RCC 7860 (cell line): ENCODE measurements at places on chromosomes 6 and 20.

DNA sequence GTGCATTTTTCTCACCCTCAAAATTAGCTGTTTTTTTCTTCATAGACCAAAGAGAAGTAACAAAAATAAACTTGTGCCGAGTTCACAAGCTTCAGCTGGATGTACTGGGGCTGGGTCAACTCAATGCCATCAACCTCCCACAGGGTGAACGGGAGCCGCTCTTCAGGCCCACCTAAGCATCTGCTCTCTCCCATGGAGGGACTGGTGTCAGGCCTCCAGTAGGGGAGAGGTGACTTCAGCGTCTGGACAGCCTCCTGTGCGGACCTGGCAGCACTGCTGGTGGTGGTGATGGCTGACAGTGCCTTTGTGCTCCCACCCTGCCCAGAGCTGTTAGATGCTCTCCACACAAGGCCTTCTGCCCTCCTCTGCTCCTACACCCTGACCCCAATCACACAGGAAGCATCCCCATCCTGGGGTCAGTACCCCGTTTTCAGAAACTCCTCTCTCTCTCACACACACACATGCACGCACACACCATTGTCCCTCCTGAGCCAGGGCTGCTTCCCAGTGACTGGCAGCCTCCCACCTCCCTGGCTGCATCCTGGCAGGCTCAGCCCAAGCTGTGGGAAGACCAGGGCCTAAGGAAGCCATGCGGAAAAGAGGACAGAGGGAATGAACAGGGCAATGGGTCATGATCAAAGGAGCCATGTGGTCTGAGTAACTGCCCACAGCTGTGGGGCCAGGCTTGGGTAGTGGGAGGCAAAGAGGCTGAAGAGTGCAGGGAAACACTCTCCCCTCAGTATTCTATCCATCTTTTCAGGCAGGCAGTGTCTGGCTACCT lies 17.7 kb downstream of the CST8 start:
- DNase-seq, result peak; percentile 38

DNA sequence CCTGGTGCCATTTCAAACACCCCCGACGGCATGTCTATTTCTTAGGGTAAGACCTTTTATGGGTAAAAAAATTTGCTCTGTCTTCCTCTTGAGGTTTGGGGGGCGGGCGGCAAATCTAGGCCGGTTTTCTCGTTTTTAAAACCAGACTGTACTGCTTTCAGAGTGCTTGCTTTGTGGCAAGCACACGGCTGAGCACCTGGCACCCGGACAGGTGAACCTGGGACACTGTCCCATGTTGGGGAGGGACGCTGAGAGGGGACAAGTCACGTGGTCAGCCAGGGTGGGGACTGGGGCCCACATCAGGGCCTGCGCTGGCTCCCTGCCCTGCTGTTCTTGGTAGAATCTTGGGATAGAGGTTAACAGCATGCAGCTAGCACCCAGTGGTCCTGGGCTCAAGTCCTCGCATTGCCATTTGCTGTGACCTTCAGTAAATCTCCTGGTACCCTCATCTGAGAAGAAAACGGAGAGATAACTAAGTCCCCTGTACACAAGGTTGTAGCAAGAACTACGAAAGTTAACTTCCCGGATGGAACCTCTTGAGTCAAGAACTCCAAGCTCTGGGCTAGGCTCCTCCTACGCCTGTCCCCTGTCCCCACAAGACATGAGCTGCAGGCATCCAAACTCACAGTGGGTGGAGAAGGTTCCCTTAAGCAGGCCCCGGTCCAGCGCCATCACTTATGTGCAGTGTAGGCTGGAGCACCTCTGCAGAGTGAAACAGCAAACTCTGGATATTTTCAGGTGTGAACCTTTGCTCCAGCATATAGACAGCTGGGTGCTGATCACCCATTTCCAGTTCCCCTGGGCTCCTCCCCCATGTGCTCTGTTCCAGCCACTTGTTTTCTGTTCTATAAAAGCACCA lies 41.7 kb downstream of the PMEPA1 start:
- DNase-seq, result no peak

- no peak for DNase-seq
Measured at GRCh38 chr6:29509239-29509638, 21.5 kb upstream of the MAS1L start.

DNA sequence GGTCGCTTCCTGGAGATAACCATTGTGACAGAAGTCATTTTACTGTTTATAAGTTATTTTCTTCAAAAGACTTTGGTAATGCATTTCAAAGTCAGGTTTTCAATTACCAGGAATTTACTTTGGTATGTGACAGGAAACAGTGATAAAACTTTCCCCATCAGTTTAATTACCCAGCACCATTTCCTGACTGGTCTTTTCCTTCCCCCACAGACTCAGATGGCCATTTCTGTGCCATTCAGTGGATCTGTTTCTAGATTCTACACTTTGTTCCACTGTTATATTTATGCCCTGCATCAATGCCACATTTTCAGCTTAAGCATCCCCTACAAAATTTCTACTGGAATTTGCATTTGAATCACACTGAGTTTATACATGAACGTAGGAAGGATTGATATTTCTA lies 16.3 kb downstream of the RRBP1 start:
- no peak for DNase-seq

- no peak for DNase-seq
Measured at GRCh38 chr6:117602899-117603588, 733 bp upstream of the GOPC start.

- peak; percentile 77 for DNase-seq
Measured at GRCh38 chr6:68238097-68238601, 396.9 kb upstream of the ADGRB3 start.

- DNase-seq, result no peak
Measured at GRCh38 chr6:156191895-156192294, 585.3 kb upstream of the ARID1B start.

DNA sequence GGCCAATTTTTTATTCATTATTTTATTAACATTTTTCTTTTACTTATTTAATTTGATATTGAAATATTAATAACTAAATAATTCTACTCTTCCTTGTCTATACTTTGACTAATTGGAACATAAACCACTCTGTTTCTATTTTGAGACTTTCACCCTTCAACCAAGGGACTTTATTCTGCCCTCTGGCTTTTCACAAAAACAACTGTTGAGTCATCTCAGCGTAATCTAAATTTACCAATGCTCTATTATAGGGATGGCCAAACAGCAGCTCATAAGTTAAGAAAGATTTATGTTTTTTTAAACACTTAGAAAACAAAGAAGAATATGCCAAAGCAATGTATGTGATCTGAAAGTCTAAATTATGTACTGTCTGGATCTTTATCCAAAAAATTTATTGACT lies 46.7 kb downstream of the DOP1A start:
- no peak for DNase-seq

GRCh38 chr6:111192911-111193555 lies 105.7 kb downstream of the SLC16A10 start:
- no peak for DNase-seq

- DNase-seq, result peak; percentile 24
Measured at GRCh38 chr6:4017834-4018170, 61.1 kb downstream of the FAM217A start.

DNA sequence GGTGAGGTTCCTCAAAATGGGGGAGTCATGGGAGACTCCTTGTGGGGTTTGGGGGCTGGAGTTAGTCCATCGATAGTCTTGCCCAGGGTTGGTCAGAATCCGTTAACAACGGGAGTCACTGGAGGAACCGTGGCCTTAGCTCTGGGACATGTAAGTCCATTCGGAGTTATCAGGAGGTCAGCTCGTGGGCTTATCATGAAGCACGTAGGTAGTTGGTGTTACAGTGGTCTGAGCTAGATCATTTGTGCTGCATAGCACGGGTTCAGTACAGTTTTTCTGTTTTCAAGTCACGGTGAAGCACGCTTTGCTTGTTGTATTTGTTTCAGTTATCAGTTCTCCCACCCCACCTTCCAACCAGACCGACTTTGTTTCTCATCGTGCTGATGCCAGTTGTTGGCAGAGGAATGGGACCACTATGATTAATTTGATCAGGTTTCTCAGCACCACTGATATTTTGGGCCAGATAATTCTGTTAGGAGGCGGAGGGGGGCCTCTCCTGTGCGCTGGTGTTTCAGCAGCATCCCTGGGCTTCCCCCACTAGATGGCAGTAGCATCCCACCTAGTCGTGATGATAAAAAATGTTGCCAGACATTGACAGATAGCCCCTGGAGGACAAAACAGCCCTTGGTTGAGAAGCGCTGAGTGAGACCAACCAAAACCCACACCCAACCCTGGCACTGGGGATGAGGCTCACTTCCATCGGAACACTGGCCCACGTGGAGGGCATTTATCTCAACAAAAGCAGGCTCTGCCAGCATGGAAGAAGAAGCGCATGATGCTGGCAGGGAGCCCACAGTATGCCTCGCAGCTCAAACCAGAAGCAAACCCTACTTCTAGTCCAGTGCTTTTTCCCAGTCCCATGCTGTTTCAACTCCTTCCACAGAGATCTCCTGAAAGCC lies 2.2 kb upstream of the APMAP start:
- peak; percentile 47 for DNase-seq

GRCh38 chr6:168533414-168533813 lies 92.4 kb downstream of the SMOC2 start:
- no peak for DNase-seq

DNA sequence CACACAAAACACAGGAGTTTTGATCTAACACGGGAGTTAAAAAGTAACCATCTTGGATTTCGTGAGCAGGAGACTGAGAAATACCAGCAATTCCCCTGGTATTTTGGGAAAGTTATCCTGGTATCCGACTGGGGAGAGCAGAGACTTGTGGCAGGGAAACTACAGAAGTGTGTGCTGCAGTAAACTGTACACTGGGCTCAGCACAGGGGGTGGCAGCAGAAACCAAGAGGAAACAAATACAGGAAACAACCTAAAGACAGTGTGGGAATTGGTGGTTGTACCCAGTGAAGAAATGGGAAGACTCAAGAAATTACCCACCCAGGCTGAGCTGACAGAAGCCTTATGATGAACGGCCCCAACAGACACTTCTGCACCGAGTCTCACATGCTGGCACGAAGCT lies 109.8 kb downstream of the CHD6 start:
- no peak for DNase-seq

GRCh38 chr6:18350712-18351111 lies 36.4 kb upstream of the RNF144B start:
- no peak for DNase-seq

DNA sequence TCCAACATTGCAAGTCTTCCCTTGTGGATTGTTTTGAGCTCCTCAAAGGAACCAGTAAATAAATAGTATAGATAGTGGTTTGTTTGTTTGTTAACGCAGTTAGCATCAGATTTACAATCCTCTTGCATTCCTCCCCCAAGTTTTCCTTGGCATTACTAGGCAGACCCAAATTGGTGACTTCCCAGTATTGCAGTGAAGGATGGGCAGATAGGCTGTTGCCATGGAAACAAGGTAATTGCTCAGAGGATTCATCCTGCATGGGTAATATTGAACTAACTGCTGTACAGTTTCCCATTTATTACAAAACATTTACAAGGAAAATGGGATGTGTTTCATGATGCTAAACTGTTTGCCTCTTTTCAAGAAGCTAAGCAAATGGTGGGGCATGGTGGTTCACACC lies 477.2 kb downstream of the EPM2A start:
- no peak for DNase-seq

DNA sequence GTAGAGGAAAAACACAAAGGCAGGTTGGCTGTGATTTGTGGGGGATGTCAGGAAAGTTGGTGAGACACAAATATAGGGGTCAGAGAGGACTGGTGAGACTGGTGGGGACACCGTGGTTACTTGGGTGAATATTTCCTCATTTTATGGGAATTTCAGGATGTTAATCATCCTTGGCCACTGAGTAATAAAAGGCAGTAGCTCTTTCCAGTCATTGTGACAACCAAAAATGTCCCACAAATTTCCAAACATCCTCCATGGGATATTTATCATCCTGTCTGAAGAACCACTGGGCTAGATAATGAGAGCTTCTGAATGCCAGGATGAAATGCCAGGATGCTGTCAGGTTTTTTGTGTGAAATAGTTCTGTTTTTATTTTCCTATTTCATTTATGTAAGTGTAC lies 374.1 kb downstream of the CD109 start:
- no peak for DNase-seq

- peak; percentile 82 for DNase-seq
Measured at GRCh38 chr20:44495257-44495656, 19.6 kb downstream of the TTPAL start.

DNA sequence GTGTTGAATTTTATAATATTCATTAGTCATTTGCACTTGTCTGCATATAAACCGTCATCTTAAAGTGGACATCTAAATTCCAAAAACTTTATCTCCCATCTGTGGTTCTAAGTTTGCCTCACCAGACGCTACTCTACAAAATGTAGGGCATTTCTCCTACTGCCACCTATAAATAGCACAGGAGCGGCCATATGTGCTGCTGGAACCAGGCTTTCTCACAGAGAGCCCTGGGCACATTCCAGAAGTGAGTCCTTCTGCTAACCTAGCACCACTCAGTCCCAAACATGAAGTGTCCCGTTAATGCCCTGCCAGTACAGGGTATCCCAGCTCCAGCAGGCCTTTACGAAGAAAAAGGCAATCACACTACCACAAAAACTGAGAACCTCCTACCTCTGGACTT lies 153.7 kb downstream of the TMEM242 start:
- no peak for DNase-seq

DNA sequence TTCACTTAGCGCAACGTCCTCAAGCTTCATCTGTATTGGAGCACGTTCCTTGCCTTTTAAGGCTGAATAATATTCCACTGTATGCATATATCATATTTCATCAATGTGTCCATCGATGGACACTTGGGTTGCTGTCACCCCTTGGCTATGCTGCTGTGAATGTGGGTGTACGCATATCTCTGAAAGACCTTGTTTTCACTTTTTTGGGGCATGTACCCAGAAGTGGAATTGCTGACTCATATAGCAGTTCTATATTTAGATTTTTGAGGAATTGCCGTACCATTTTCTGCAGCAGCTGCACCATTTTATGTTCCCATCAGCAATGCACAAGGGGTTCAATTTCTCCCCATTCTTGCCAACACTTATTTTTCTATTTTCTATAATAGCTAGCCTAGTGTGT lies 22.8 kb upstream of the SLC23A2 start:
- no peak for DNase-seq

DNA sequence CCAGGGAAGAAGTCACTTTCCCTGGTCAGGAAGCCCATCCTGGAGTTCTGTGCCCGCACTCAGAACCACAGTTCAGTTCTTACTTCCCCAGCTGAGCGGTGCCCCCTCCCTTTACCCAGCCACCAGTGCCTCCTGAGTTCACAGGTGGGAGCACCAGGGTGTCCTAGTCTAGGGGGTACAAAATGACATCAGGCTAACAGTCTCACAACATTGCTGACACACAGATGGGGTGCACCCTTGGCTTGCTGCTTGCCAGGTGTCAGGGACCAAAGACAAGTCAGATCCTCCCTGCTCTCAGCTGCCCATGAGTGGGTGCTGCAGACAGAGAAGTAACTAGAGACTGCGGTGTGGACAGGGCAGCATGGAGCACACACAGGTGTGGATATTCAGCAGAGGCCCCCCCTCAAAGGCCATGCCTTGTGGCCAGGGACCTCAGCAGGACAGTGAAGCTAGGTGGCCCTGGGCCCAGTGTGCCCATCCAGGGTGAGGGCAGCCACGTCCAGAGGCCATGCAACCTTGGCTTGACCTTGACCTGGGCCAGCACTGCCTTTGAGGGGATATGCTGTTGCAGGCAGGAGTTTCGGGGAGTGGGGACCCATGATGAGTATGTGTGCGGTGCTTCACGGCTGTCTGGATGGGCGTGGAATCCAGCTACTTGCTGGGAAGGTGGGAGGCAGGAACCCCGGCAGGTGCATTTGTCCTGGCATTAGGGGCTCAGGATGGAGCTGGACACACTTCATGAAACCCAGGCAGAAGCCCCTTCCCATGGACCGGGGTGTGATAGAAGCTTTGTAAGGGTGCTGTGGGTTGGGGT lies 110.4 kb upstream of the FRMD1 start:
- DNase-seq, result no peak

- DNase-seq, result no peak
Measured at GRCh38 chr20:51417250-51418136, 125.0 kb downstream of the NFATC2 start.
